ENCODE measurements at places on chromosomes 16 and 17.

DNA sequence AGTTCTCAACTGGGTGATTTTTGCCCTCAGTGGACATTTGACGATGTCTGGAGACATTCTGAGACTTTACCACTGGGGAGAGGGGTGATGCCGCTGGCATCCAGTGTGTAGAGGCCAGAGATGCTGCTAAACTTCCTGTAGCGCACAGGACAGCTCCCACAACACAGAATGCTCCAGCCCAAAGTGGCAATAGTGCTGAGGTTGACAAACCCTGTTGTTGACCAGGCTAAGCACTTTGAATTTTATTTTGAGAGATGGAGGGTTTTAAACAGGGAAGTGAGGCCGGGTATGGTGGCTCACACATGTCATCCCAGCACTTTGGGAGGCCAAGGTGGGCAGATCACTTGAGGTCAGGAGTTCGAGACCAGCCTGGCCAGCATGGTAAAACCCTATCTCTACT lies 44.0 kb downstream of the SYT17 start:
- DNase-seq: no peak

- no peak for DNase-seq
Observed at GRCh38 chr17:82338858-82339633, 5.5 kb upstream of the SECTM1 start.

DNA sequence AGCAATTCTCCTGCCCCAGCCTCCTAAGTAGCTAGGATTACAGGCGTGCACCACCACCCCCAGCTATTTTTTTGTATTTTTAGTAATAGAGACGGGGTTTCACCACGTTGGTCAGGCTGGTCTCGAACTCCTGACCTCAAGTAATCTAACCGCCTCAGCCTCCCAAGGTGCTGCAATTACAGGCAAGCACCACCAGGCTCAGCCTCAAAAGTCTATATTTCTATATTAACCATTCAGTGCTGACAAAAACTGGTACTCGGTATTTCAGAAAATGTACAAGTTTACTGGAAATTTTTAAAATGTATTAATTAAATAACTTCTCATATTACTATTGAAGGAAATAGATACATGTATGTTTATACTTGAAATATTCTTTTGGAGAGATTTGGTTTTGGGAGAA lies 1.4 kb upstream of the HEXD start:
- no peak for DNase-seq

- no peak for DNase-seq
Observed at GRCh38 chr17:17826942-17827785, 9.6 kb downstream of the SREBF1 start.

DNA sequence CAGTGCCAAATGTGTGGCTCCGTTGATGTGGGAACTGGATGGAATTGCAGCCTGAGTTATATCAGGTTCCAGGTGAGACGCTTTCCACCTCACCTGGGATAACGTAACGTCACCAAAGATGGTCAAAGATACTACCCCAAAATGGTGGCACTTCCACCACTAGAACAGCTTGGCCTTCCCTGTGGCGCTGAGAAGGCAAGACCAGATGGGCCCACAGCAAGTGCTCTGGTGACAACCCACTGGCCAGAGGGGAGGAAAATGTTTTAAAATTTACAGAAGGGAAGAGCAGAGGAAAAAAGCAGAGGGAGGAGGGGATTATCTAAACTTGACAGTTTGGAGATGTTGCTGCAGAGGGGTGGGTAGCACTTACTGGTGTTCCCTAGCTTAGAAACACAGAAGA lies 7.5 kb upstream of the ITGA2B start:
- no peak for DNase-seq

- DNase-seq: no peak
Observed at GRCh38 chr16:85650135-85650843, 37.2 kb downstream of the GSE1 start.

GRCh38 chr17:41710472-41711090 lies 1.6 kb upstream of the GAST start:
- no peak for DNase-seq

DNA sequence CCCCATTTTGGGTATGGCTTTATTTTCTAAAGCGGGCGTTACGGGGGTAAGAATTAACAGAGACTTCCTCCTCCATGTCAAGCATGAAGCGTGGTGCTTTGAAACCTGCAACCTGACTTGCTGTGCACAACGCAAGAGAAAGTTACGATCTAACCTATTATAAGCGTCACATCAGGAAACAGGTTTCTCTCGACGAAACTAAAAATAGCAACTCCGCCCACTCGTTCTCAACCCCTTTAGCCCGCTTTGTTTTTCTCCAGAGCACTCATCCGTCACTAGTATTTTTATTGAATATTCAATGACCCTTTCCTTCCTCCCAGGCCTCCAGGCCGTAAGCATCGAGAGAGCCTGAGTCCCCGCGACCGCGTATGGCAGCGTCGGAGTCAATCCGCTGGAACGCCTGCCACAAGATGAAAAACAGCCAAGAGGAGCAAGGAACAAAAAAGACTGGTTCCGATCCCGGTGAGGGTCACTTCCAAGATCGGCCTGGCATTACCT lies 555 bp downstream of the NUP88 start:
- DNase-seq: peak; percentile 47

GRCh38 chr17:2094891-2095535 lies 40.1 kb downstream of the HIC1 start:
- DNase-seq: no peak

DNA sequence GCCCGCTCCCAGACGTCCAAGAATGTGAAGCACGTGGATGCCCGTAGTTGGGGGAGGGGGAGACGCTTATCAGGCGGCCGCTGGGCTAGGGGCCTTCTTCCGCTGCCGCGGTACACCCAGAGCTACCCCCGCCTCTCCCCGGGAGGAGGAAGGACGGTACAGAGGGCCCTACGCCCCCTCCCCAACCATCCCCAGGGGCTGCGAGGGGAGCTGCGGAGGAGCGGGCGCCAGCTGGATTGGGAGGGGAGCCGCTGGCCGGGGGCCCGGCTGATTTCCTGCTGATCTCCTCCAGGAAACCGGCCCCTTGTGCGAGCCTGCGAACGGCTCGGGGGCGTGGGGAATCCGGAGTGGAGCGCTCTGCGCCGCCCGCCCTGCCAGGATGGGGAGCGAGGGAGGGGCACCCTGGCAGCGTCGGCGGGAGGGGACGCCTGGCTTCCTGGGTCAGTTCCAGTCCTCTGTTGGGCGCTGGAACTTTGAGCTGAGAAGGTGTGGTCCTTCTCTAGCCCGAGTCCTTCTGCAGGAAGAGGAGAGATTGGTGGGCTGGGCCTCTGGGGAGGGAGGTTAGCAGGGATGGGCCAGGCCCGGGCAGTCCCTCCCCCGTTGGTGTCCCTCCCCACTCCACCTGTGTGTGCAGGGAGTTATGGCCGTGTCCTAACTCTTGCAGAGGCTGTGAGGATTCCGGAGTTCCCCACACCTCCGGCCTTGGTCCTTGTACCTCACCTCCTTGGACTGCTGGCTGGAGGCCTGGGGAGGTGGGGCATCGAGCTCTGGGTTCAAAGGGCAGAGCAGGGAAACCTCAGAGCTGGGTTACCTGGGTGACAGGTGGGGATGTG lies 19.2 kb downstream of the GJD3 start:
- DNase-seq: no peak

DNA sequence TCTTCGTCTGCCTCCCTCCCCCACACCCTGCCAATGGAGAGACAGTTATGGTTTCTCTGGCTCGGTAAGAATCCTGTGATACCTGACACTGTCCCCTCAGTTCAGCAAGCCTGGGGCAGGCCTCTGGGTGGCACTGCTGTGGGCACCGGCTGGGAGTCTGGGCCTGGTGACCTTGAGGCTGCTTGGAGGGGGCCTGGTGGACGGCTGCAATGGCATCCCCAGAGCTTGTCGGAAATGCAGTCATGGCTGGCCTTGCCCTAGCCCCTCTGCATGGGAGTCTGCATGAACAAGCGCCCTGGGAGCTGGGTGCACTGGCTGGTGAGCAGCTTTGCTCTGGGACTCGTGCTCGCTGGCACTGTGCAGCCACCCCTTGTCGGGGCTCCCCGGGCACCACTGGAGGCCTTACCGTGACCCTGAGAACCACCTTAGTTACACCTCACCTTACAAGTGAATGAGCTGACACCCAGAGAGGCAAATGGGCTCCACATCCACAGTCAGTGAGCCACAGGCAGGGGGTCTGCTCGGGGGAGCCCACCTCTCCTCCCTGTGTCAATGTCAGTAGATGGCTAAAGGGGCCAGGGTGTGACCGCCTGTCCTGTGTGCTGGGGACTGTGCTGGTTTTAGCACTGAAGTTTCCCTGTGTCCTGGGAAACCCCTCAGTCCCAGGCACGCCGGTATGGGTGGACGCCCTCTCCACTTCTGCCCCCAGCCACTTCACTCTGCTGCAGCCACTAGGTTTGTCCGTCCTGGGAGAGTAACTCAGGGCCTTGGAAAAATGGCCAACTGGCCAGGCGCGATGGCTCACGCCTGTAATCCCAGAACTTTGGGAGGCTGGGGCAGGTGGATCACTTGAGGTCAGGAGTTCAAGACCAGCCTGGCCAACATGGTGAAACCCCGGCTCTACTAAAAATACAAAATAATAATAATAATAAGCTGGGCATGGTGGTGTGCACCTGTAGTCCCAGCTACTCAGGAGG lies 1.4 kb downstream of the LGALS3BP start:
- no peak for DNase-seq

DNA sequence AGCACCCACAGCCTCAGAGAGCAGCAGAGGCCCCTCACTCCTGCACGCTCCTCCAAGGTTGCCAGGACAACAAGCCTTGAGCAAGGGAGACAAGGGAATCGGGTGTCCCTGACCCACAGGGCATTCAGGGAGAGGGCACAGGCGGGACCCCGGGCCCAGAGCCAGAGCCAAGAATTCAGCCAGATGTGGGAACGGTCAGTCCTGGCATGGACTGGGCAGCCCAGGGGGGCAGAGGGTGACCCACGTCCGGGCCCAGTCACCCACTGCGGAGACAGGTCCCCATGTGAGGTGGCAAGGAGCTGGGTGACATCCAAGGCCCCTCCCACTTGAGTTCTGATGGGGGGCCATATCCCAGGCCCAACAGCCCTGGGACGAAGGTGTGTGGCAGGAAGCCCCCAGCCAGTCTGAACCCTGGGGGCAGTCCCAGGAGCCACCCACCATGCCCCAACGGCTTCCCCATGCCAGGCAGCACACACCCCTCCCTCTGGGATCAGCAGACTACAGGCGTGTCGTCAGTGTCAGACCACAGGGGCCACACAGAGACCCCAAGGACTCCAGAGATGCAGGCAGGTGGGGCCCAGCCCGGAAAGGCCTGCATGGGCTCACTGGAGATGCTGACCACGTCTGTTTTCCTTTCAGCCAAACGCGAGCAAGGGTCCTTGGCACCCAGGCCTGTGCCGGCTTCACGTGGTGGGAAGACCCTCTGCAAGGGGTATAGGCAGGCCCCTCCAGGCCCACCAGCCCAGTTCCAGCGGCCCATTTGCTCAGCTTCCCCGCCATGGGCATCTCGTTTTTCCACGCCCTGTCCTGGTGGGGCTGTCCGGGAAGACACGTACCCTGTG lies 23.0 kb downstream of the USP6 start:
- DNase-seq: no peak

DNA sequence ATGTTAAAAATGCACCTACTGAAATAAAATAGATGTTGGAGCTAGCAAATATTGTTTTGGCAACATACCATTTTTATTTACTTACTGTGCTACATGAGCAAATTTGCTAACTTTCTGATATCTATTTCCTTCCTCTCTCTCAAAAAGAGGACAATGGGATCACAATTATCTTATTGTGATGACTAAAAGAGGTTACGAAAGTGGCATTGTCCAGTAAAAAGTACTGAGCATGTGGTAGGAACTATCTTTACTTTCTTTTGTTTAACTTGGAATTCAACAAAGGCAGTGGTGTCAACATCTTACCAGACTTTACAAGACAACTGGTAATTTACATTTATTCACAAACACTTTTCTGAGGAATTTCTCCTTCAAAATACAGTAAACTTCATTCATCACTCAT lies 1542.6 kb upstream of the CDH8 start:
- DNase-seq: no peak

- no peak for DNase-seq
Observed at GRCh38 chr16:65200156-65200773, 78.4 kb upstream of the CDH11 start.

GRCh38 chr16:12027558-12028287 lies 51.2 kb downstream of the SNX29 start:
- no peak for DNase-seq

DNA sequence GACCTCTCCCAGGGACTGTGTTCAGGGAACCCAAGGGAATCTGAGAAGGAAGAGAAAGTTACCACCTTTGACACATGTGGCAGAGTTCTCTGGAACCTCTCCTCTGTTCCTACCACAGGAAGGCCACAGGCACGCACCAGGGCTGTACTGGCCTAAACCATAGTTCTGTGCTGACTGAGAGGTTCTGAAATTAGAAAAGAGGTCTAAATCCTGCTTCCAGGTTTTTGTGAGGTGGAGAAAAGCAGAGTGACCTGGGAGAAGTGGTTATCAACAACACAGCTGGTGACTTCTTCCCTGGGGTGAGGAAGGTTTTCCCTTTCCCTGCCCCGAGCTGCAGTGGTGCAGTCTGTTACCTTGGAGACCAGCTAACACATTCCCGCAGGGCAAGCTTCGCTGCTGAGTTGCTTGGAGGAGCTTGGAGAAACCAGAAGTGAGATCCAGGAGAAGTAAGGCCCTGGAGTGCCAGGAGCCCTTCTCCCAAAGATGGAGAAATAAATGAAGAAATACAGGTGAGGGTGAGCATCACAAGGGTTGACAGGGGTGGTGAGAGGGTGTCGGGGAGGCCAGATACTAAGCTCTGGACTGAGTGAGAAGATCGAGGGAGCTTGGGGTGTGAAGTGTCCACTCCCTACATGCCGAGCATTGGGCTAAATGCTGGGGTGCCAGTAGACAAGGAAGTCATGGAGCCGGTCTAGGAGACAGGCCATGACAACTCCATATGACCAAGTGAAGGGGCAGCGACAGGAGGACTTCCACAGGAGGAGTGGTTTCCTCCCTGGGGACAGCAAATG lies at the start of gene VWA3A:
VWA3A (plus strand) TSS at position 399 of the 791 bp plus-strand sequence; CDS start at position 496, 97 bp downstream.
- DNase-seq: no peak

DNA sequence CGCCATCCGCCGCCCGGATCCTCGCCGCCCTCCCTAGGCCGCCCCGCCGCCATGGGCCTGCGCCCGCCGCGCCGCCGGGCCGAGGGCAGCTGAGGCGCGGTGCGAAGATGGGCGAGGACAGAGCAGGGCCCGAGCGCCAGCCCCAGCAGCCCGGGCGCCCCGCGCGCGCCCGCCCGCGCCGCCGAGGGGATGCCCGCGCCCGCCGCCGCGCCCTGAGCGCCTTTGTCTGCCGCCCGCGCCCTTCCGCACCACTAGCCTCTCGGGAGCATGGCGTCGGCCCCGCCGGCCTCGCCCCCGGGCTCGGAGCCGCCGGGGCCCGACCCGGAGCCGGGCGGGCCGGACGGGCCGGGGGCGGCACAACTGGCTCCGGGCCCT lies 278 bp downstream of the RAB11FIP3 start:
- peak; percentile 8 for DNase-seq

GRCh38 chr16:35306915-35307314 lies 1847.5 kb downstream of the TP53TG3F start:
- no peak for DNase-seq

- no peak for DNase-seq
Observed at GRCh38 chr17:49850772-49851386, 3.0 kb upstream of the TAC4 start.

DNA sequence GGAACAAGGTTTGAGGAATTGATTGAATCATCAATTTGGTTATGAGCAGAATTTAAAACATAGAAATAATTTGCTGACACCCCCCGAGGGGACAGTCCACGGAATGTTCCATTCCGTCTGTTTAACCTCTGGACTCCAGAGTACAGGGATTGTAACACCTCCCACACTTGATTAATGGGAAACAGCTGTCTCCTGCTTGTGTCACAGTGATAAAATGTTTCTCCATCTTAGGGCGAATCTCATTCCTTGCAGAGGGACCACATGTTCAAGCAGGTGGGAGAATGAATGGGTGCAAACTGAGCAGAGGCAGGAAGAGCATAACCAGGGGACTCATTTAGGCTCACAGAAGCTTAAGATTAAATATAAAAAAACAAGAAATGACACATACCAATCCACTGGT lies 249.5 kb upstream of the RBFOX1 start:
- DNase-seq: no peak
